Glutamatergic neuron (in vitro differentiated cells): ENCODE measurements at places on chromosomes 12 and 14.

- H3K4me1 ChIP-seq, result peaks cover 21% of the 10 kb centered on the region
- DNase-seq, result no peak
- H3K36me3 ChIP-seq, result no peaks in the 10 kb centered on the region
- H3K27me3 ChIP-seq, result no peaks in the 10 kb centered on the region
These were observed 173.3 kb upstream of the RASSF8 start for GRCh38 chr12:25785134-25785533.

DNA sequence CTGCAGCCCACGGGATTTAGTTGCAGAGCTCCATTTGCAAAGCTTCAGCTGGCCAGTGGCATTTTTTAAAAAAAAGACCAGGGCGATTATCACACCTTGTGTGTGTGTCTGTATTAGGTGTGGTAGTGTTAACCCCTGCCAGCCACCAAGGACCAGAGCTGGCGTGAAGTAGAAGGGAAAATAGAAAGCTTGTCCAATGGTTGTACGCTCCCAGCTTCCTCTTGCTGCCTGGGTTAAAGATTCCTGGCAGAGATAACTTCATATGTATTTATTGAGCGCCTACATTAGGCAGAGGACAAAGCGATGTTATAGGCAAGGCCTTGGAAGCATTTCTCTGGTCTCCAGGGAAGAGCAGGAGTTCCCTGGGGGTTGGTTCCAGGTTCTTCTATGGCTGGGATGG lies 3.2 kb downstream of the JDP2 start:
- peaks cover 14% of the 10 kb centered on the region for H3K27me3 ChIP-seq
- no peak overlapping the region for H3K27ac ChIP-seq
- no peak overlapping the region for H3K4me3 ChIP-seq
- no peak for DNase-seq

GRCh38 chr12:132886529-132887477 lies 602 bp downstream of the CHFR start:
- peak overlapping the region; percentile 60 for H3K27ac ChIP-seq
- peak overlapping the region; percentile 83 for H3K4me3 ChIP-seq
- DNase-seq, result no peak
- H3K27me3 ChIP-seq, result peaks cover 9% of the 10 kb centered on the region

GRCh38 chr12:27334721-27335082 lies 2.1 kb downstream of the BMAL2 start:
- H3K4me3 ChIP-seq, result no peak overlapping the region
- no peaks in the 10 kb centered on the region for H3K36me3 ChIP-seq
- H3K27me3 ChIP-seq, result peaks cover 15% of the 10 kb centered on the region
- no peak for DNase-seq
- peaks cover 5% of the 10 kb centered on the region for H3K4me1 ChIP-seq
- no peak overlapping the region for H3K27ac ChIP-seq

DNA sequence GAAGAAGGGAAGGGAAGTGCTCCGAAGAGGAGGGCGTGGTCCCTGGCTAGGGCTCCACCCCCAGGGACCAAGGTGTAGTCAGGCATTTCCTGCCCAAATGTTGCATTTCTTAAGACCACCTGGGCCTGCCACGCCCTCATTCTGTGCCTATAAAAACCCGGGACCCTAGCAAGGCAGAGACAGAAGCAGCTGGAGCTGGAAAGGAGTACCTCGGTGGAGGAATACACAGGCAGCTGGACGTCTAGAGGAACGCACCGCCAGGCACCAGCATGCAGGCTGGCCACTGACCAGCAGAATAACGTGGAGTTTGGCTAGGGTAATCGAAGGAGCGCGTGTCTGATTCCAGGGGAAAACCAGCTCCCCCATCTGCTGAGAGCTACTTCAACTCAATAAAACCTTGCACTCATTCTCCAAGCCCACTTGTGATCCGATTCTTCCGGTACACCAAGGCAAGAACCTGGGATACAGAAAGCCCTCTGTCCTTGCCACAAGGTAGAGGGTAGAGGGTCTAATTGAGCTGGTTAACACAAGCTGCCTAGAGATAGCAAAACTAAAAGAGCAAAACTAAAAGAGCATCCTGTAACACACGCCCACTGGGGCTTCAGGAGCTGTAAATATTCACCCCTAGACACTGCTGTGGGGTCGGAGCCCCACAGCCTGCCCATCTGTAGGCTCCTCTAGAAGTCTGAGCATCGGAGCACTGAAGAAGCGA lies 21.0 kb downstream of the CFL2 start:
- peak; percentile 20 for DNase-seq
- H3K36me3 ChIP-seq, result no peaks in the 10 kb centered on the region
- no peak overlapping the region for H3K27ac ChIP-seq
- H3K4me3 ChIP-seq, result peak overlapping the region; percentile 51
- peaks cover 4% of the 10 kb centered on the region for H3K4me1 ChIP-seq

DNA sequence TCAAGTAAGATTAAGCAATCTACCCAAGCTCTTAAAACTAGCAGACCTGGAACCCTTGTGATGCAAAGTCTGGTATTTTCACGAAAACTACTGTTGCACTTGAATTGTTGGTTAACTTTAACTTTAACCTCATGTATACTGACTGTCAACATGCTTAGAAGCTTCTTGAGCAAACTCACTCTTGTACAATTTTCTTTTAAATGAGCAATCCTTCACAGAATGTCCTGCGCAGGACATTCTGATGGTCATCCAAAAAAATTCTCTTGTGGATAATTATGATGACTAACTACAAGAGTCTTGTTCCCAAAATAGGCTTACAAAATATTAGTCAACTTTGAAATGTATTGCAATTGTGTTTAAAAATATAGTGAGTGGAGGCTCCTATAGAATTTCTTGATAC lies 54.0 kb upstream of the PDE3A start:
- no peaks in the 10 kb centered on the region for H3K36me3 ChIP-seq
- H3K4me3 ChIP-seq, result no peak overlapping the region
- DNase-seq, result no peak
- H3K4me1 ChIP-seq, result no peaks in the 10 kb centered on the region
- no peak overlapping the region for H3K27ac ChIP-seq
